Activated CD8-positive, alpha-beta memory T cell treated with anti-CD3 and anti-CD28 coated beads for 1 hour (primary cell): ENCODE measurements at places on chromosomes 6 and 20.

DNA sequence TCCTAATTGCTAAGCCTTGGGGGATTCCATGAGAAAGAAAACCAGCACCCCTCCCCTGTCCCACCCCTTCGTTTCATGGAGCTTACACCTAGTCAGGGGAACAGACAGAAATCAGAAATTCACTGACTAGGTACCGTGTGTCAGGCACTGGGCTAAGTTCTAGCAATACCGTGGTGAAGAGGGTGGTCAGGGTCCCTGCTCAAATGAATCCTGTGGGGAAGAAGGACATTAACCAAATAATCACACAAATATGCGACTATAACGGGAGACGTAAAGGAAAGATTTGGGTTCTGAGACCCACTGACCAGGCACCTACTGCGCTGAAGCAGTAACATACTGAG lies 65.1 kb upstream of the TOP1 start:
- no peak for DNase-seq

DNA sequence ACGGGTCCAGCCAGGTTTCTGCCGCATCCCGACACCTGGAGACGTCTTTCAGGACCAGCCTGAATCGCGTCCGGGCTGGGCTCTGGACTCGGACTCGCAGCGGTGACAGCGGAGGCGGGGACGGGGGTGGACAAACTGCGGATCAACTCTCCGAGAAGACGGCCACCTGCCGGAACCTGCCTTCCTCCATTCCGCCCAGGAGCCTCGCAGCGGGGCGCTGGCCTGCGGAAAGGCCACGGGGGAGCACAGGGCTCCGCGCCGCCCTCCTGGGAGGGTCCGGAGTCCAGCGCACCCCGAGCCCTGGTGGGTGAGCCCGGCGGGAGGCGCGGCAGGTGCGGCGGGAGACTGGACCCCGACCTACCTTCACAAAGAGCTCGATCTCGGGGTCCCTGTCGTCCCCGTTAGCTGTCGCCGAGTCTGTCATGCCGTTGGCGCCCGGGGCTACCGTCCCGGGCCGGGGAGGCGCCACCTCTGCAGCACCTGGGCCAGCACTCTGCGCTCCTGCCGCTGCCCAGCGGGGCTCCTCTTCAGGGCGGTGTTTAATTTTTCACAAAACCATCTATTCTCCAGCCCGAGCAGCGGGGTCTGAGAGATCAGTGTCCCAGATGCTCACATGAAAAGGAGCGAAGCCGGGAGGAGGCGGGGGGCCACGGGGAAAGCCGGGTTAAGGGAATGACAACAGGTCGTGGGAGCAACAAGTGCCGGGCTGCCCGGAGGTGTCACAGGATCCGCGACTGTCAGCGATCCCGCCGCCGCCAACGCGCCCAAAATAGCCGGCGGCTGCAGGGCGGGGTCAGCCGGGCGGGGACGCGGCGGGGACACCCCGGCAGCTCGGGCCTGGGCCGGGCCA lies at the start of gene CLIC5:
Gene CLIC5 (minus strand): TSS at position 742 of the 850 bp plus-strand sequence. CDS start 318 bp downstream, at position 424.
- peak; percentile 20 for DNase-seq

GRCh38 chr6:103723438-103724322 lies 1136.0 kb downstream of the HACE1 start:
- DNase-seq, result no peak

- DNase-seq, result no peak
These were observed 70.4 kb upstream of the SMIM28 start for GRCh38 chr6:138307352-138307751.

GRCh38 chr20:53195876-53196610 lies 223.9 kb downstream of the TSHZ2 start:
- no peak for DNase-seq

DNA sequence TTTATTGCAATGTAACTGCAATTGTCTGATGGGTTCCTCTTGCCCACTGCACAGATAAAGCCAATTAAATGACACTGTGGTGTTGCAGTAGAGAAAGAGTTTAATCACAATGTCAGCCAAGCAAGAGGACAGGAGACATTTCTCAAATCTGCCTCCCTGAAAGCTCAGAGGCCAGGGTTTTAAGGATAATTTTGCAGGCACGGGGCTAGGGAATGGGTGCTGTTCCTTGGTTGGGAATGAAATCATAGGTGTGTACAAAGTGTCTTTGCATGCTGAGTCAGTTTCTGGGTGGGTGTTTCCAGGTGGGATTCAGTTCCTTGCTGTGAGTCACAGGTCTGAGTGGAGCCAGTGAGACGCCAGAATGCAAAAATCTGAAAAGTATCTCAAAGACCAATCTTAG lies 271.4 kb downstream of the DOK5 start:
- DNase-seq, result no peak

DNA sequence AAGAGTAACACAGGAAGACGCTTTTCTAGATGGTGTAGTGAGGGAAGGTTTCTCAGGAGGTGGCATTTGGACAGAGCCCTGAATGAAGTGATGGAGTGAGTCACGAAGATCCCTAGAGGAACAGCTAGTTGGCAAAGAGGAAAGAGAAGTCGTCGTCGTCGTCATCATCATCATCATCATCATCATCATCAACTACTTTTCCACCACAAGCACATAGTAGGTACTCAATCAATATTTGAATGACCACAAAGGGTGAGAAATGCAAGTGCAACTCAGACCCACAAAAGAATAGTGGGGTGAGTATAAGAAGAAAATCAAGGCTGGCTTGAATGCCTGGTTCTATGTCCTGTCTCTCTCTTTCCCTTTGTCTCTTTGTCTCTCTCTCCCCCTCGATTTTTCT lies 28.3 kb upstream of the OCSTAMP start:
- no peak for DNase-seq

GRCh38 chr20:32988008-32988407 lies 16.2 kb downstream of the SUN5 start:
- DNase-seq, result no peak

DNA sequence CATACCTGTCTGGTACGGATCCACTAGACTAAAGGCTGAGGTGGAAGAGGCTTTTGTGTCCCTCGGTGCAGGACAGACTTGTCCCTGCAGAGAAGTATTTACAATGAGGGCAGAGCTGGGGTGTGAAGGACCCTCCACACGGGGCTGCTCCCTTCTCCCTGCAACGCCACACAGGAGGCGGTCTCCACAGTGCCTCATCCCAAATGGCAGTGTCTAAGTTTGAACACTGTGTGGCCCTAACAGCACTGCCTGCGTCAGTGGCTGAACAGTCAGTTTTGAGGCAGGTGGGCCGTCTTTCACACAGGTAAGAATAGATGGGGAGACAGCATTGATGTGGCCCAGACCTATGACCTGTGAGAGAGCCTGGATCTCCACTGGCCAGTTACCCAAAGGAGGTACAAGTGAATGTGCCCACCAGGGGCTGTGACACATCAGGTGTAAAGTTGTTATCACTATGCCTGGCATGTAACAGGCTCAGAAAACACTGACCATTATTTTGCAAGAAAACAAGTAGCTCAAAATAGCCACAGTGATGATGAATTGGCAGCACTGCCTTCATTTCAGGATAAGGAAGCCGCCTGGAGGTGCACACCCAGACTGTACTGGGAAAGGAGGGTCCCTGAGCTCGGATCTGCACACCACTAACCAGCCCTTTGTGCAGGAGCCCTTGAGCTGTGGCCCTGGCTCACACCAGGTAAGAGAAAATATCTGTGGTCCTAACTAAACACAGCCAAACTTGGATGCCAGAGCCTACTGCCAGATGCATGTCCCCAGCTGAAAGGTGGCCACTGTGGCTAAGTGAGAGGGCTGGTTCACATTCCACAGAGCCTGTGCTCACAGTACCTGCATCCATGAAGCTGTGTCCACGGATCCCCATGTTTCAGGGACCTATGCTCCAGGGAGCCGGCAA lies 246.7 kb downstream of the DLL1 start:
- no peak for DNase-seq
